ENCODE measurements at places on chromosomes 13 and 19.

DNA sequence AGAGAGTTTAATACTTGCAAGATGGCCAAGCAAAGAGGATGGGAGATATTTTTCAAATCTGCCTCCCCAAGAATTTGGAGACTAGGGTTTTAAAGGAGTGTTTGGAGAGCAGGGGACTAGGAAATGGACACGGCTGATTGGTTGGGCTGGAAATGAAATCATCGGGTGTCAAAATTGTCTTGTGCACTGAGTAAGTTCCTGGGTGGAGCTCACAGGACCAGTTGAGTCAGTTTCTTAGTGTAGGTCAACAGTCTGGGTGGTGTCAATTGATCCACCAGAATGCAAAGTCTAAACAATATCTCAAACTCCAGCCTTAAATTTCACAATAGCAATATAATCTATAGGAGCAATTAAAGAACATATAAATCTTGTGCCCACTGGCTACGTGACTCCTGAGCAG lies 23.0 kb upstream of the CEACAM4 start:
- DNase-seq: no peak

GRCh38 chr19:32287811-32288227 lies 57.6 kb upstream of the ZNF507 start:
- DNase-seq: peak; percentile 59

DNA sequence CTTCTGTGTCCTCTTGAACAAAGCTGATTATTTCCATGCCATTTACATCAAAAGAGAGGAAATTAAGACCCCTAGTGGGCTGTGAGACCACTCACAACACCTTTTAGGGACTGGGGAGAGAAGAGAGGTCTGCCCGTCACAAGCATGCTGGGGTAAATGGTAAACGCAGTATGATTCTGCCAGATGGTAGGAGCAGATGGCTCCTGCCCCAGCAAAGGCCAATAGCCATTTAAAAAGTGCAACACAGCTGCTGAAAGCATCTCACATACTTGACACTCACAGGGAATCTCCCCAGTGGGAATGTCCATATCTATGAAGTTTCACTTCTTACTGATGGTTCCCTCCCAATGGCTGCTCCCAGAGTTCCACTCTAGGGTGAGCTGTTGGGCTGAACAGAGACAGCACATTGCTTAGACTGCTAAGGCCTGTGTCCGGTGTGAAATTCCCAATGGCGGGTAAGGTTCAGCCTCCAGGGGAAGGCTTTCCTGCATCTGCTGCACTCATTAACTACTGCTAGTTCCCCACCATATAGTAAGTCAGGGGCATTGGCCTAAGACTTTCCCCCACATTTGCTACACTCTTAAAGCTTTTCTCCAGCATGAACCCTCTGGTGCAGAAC lies 7.4 kb downstream of the ZNF671 start:
- no peak for DNase-seq

DNA sequence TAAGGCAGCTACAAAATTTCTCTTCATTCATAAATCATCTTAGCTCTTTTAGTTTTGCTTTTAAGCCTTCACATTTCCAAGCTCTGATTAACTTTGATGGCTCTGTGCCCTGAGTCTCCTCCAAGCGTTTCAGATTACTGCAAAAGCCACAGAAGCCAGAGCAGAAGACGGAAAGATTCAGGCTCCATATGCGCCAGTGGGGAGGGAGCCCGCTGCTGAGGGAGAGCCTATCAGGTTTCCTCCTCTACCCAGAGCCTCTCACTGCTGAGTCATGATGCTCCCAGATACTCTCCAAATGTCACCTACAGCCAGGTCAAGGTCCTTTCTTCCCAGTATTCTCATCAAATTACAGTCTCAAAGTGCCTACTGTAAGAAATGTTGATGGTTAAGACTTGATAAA lies 193.6 kb downstream of the RAP2A start:
- DNase-seq: peak; percentile 59

GRCh38 chr13:24649688-24650043 lies 30.5 kb upstream of the ATP12A start:
- DNase-seq: no peak

GRCh38 chr19:47448360-47448727 lies 23.3 kb downstream of the SLC8A2 start:
- DNase-seq: no peak

DNA sequence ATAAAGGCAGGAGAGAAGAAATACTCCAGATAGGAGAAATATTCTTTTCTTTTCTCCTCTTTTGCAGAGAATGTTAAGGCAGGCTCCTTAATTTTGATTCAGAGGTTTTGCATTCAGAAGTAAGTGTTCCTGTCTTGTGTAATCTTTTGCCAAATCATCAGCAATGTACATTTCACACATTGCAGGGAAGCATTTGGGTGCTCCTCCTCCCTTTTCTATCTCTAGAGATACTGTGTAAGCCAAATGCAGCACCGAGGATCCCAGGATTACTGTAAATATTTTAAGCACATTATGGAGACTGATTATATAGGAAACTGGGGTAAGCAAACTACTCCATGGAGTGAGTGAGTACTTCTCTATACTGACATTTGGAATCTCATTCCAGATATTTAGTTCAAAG lies 7.2 kb downstream of the ATP8A2 start:
- DNase-seq: no peak

DNA sequence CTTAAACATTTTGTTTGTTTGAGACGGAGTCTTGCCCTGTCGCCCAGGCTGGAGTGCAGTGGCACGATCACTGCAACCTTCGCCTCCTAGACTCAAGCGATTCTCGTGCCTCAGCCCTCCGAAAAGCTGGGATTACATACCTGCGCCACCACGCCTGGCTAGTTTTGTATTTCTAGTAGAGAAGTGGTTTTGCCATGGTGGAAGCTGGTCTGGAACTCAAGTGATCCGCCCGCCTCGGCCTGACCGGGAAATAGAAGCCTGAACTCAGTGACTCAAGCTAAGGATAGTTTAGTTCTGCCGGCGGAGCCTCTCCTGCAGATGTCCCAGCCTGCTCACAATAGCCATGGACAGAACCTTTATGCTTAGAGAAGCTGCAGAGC lies 53.0 kb upstream of the ZNF254 start:
- DNase-seq: peak; percentile 29

GRCh38 chr13:21583478-21583877 lies 20.5 kb downstream of the MICU2 start:
- DNase-seq: no peak

DNA sequence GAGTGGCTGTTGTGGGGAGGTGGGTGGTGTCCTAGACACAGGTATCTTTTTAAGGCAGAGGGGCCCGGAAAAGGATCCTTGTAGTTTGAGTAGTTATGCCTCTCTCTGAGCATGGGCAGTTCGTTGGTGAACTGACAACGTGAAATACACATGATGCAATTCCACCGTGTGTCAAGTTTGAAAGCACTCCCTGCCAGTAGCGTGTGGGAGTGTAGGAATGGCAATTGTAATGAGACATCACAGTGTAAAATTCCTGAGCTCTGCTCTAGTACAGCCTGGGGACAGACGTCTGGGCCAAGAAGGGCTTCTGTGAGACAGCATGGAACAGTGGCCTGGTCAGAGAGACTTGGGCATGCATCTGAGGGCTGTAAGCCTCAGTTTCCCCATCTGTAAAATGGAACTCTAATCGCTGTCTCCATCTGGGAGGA lies 10.4 kb upstream of the ASF1B start:
- peak; percentile 79 for DNase-seq

DNA sequence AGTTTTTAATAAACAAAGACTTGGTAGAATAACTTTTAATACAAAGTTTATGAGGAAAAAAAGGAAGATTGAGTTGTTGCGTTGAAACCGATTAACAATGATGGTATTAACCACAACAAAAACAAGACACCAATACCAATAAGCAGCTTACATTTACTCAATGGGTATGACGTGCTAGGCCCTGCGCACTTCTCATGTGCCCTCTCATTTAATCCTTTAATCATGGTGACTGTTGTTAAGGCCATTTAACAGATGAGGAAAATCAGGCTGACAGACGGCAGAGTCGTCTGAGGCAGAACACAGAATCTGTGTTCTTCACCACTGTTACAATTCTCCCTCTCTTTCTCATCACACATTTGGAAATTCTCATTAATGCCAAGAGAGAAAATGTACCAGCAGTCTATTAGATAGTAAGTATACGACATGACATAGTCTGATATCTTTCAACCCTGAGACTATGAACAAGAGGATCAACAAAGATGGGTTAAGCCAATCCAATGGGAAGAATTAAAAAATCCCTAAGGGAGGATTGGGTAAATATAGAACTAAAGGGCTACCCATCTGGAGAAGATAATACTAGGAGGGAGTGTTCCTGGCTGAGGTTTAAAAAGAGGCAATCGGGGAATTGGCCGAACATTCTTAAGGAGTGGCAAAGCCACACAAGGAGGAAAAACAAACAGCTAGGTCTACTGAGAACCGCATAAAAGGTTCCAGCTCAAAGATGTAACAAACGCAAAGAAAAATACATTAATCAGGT lies 54.0 kb downstream of the DOCK9 start:
- DNase-seq: no peak

- no peak for DNase-seq
Measured at GRCh38 chr13:110872768-110873638, 41.9 kb downstream of the ANKRD10 start.

All from AG09309 (cell line).